CD4-positive, alpha-beta memory T cell (primary cell): ENCODE measurements at places on chromosomes 6 and 20. TPM values are rescaled to one million over a fixed set of nuclear protein-coding genes. Genes with fewer than 3 reads are reported as not detected.
A peak's percentile ranks its signal among the peaks of the same experiment; 100 is the strongest.

DNA sequence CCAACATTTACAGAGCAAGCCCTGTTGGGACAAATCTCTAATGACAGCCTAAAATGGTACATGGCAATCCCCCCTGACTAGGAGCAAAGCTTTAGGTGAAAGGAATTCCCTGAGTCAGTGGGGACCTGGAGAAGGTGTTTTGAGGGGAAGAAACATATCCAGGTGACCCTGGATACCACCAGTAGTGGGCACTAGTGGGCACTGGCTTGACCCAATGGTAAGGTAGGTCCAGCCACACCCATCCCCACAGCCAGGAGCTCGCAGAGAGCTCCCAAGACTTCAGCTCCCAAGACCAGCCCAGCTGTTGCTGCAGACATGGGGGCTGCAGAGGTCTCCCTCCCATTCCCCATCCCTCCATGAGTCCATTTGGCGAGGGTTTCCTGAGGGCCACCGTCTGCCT lies 19.5 kb downstream of the GRM4 start:
- DNase-seq, result no peak

GRCh38 chr20:50724851-50725723 lies 6.3 kb upstream of the PARD6B start:
- DNase-seq, result no peak

- DNase-seq, result no peak
Observed at GRCh38 chr6:89500611-89501010, 67.7 kb downstream of the ANKRD6 start.

DNA sequence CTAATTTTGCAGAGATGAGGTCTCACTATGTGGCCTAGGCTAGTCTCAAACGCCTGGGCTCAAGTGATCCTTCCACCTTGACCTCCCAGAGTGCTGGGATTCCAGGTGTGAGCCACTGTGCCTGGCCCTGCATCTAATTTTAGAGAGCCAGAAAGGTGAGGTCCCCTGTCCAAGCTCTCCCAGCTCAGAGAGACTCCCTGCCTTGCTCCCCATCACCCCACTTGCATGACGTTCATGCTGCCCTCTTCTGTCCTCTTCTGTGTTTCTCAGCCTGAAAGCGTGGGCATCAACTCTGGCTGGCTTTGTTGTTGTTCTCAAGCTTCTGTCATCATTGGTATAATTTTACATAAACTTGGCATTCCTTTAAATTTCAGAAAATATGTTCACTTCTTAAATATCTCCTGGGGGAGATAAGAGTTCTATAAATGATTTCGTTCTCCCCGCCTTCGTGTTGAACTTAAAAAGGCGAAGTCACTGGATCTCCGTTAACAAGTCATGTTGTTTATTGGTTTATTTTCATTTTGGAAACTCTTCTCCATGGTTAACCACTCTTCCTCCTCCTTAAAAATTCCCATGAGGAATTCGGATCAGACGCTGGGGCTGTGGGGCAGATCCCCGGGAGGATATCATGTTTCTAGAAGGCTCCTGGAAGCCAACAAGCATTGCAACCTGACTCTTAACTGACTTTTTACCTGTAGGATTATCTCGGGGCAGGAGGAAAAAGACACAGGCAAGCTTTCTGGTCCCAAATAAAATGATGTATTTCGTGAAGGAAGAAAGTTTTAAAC lies 13.2 kb upstream of the PARD6B start:
- DNase-seq, result no peak

DNA sequence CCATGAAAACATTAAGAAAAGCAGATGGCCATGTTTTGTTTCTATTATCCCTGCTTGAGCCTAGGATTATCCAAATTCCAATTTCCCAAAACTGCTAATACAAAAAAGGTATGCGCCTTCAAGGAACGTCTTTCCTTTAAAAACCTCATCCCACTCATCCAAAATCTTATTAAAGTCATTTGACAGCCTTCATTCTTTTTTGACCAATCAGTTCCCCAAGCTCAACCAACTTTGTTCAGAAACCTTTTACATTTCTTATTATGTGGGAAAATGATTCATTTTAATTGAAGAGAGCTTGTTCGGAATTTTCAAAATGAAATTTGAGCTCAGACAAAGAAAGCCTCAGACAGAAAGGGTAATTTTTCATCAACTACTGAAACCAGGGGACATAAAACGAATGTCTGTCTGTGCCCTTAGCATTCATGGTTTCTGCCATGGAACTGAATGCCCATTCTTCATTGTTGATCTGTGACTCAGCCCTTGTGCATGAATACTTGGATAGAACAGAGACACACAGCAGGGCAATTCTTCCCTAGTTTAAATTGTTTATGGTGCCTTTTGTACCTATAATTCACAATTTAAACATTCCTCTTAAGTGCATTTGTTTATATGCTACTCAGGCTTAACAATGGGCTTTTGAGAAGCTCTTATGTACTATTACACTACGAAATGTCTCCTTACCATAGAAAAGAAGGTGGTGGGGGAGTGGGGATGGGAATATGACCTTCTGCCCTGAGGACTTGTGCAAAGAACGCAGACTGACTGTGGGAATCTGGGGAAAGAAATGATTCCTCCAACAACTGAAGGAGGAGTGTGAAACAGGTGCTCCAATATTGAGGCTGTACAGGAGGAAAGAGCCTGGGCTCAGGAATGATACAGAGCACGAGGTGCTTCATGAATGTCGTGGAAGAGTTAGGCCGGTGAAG lies 49.8 kb upstream of the ERVFRD-1 start:
- no peak for DNase-seq

GRCh38 chr6:152952045-152952444 lies 30.8 kb downstream of the FBXO5 start:
- no peak for DNase-seq

GRCh38 chr6:119283979-119284545 lies 65.5 kb downstream of the MAN1A1 start:
- DNase-seq, result no peak

GRCh38 chr6:81876971-81877370 lies 124.5 kb upstream of the TENT5A start:
- no peak for DNase-seq

GRCh38 chr20:59004763-59005522 lies 2.1 kb downstream of the CTSZ start:
- DNase-seq, result peak; percentile 42

Gene DDO
- not detected for total RNA-seq

Gene E2F3
- 25.2 TPM for total RNA-seq

Gene C20orf96
- 2.5 TPM for total RNA-seq

Gene MOXD1
- not detected for total RNA-seq

Gene HLA-DPA1
- 18.2 TPM for total RNA-seq
